Inflammatory macrophage (primary cell): ENCODE measurements at places on chromosomes 13 and 19.
A peak's percentile ranks its signal among the peaks of the same experiment; 100 is the strongest.

GRCh38 chr19:48271531-48272151 lies 1.8 kb downstream of the ZNF114 start:
- peak; percentile 62 for DNase-seq

DNA sequence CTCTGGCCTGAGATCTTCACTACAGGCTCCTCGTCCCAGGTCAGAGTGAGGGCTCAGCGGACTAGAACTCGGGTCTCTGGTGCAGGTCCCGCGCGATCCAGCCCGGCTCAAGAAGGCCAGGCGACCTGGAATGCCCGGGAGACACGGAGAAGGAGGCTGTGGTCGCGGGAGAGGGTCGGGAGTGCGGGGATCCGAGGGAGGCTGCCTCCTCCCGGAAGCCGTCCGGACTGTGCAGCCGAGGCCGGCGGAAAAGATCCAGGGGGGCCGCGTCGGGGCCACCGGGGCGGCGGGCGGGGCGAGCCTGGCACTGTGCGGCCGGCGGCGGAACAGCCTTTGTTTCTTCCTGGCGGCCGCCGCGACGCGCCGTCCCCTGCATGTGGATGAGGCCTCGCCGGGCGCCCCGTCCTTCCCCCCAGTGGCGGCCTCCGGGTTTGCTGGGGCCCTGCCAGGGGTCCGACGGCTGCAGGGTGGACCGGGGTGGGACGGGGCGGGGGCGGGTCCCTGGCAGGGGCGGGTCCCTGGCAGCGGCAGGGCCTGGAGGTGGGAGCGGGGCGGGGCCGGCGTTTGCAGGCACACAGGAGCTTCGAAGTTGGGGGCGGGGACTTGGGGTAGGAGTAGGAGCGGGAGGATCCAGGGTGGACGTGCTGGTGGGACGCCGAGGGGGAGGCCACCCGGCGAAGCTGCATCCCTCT lies 1.0 kb upstream of the SLC7A10 start:
- DNase-seq = peak; percentile 30

DNA sequence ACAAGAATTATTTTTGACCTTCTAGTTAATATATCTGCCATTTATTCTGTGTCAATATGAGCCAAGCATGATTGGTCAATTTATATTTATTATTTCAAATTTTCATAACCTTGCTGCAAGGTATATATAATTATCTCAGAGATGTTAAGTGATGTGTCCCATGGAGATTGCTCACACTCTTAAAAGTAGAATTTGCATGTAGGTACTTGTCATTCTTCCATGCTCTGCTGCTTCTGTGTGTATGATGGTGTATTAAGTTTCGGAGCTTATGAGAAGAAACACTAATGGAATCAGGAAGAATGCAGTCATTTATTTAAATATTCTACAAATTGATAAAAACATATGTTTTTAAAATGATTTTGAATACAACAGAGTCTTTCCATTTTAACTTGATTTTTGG lies 586.8 kb upstream of the MIR17HG start:
- DNase-seq = no peak

- DNase-seq = no peak
These were observed 211.8 kb downstream of the RBM26 start for GRCh38 chr13:79194272-79194671.

DNA sequence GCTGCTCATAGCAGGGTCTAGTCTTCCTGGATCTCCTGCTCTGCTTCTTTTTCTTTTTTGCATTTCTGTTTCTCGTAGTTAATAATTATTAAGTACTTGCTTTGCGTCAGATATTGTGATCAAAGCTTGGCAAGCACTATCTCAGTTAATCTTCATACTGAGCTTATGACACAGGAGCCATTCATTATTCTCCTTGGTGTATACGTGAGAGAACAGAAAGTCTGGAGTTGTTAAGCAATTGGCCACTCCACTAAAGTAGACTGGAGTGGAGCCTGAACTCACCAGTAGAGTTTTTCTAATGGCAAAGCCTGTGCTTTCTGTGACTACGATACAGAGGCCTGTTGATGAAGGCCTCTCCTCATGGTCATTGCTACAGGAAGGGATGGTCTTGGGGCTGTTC lies 285.9 kb downstream of the RFC3 start:
- no peak for DNase-seq

- no peak for DNase-seq
These were observed 36.0 kb downstream of the KEAP1 start for GRCh38 chr19:10467104-10467706.

DNA sequence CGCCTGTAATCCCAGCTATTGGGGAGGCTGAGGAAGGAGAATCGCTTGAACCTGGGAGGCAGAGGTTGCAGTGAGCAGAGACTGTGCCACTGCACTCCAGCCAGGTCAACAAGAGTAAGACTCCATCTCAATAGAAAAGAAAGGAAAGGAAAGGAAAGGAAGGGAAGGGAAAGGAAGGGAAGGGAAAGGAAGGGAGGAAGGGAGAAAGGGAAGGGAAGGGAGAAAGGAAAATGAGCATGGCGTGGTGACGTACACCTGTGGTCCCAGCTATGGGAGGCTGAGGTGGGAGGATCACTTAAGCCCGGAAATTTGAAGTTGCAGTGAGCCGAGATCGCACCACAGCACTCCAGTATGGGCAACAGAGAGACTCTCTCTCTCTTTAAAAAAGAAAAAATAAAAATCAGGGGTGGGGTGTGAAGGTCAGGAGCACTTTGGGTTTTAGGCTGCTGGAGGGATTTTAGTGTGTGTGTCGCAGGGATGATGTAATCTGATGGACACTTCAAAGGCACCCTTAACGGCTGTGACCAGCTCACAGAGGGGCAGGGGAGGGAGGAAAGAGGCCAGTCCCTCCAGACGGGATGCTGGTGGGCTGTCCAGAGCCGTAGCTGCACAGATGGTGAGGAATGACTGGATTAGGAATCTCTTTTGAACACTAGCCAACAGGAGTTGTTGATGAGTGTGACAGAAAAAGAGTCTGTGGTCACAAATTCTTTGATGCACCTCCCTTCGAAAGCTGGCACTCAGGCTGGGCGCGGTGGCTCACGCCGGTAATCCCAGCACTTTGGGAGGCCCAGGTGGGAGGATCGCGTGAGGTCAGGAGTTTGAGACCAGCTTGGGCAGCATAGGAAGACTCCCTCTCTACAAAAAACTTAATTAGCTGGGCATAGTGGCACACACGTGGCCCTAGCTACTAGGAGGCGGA lies 27.6 kb downstream of the TMPRSS9 start:
- no peak for DNase-seq

DNA sequence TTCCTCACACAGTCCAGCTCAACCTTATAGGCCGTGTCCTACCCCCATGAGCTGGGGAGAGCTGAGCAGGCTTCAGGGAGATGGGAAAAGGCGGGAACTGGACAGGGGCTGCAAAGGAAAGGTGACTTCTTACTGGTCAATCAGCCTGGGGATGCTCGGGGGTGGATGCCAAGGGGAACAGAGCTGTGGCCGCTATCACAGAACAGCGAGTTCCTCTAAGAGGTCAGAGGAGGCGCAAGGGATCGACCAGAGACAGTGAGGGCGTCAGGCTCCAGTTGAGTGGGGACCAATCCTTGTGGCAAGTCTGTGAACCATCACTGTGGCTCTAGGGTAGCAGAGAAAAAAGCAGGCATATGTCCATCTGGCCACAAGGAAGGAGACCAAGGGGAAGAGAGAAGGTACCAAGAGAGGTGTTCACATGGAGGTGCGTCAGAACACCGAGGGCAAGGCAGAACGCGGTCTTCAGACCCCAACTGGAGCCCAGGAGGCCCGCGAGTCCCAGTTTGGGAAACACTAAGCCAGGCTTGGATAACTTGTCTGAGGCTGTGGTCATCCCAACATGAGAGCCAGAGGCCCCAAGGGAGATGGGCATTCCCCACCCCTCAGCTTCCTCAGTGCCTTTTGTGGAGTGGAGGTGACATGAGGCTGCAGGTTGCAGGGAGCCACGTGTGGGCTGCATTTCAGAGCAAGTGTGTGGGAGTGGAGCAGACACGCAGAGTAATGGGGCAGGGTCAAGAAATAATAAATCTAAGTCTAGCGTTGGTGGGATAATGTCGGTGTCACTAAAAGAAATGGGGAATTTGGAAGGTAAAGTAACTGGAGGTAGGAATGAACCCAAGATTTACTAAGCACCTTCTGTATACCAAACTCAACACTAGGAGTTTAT lies 3.9 kb downstream of the F10 start:
- DNase-seq = no peak

DNA sequence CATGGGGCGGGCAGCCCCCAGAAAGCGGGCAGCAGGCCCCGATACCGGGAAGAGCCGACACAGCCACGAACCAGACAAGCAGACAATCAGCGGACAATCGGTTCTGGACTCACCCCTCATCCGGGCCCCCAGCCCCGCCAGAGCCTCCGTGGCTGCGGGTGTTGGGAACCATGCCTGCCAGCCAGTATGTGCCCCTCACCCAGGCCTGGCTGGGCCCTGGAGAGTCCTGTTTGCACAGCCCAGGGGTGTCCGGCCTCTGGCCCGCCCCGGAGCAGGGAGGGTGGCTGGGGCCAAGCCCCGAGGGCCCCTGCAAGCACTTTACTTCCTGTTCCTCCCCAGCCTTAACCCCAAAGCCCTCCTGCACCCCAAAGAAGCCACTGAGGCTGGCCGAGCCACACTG lies 7.8 kb downstream of the PODNL1 start:
- DNase-seq = no peak

- no peak for DNase-seq
These were observed 64.8 kb upstream of the ZNF85 start for GRCh38 chr19:20858218-20858617.

DNA sequence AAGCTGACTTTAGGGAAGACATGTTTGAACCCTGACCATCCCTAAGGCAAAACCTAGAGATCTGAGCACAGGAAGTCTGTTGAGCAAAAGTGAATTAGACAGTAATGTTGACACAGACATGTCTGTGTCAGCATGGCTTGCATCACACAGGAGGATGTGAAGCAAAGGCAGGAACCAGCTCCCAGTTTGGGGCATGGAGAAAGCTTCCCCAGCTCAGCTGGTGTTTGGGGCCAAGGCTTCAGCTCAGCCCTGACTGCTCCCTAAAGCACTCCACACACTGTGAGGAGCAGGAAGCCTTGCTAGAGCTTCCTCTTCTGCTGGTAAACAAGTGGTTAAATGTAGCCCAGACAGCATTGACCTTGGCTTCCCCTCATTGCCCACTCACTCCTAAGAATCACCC lies 153.8 kb upstream of the UBL3 start:
- DNase-seq = peak; percentile 73

- no peak for DNase-seq
These were observed 35.5 kb downstream of the DHRS12 start for GRCh38 chr13:51768378-51768921.

DNA sequence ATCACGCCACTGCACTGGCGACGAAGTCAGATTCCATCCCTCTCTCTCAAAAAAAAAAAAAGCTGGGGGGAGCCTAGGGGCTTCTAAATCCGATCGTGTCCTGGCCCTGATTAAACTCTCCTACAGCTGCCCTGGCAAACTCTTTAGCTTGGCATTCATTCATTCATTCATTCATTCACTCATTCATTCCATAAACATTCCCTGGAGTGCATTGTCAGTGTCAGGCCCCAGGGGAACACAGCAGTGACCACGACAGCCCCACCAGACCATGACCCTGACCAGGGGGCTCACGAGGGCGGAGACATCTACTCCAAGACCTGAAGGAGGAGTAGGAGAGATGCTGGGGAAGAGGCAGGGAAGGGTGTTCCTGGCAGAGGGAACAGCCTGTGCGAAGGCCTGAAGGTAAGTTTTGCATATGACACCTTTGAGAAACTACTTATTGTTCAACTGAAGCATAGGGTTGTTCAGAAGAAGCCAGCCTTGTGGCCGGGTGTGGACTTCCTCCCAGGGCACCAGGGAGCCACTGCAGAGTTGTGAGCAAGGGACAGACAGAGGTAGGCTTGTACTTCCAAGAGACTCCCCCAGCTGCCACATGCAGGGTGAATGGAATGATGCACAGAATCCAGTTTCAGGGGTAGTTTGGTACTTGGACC lies 24.5 kb downstream of the CEACAM16 start:
- no peak for DNase-seq

GRCh38 chr13:97125810-97126738 lies 96.1 kb upstream of the MBNL2 start:
- DNase-seq = no peak

DNA sequence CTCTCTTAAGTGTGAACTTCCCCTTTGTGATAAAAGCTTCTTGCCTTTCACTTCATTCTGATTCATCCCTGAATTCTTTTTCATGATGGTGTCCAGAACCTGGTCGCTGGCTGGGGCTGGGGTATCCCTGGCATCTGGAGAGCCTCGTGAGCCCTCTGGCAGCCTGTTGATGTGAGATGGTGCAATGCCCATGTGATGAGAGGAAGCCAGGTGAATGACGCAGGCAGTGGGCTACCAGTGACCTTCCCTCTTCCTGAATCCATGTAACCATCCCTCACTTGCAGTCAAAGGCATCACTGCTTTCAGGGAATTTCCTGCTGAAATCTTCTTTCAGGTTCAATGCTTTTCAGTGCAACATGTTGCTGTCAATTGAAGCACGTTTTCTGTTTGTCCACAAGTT lies 158.6 kb upstream of the SLC10A2 start:
- no peak for DNase-seq

DNA sequence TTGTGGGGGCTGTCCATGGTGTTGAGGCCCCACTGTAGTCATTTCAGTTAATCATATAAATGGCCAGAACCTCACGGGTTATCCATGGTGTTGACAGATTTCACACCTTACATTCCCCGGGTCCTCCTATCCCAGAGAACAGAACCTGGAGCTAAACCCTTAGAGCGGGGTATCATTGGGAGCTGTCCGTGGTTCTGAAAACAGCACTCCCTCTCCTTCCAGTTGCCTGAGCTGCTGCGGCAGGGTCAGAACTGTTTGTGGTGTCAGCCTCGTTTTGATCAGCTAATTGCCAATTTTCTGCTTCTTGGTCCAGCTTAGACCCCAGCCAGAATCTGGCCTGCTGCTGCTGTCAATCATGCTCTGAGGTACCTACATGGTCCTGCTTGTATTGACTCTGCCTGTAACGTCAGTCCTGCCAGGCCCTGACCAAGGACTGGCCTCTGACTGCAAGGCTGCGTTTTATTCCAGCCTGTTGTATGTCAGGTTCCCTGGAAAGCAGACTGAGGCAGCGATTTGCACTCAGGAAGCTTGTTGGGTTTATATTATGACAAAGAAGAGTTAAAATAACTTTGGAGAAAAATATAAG lies 55.8 kb upstream of the KCTD15 start:
- DNase-seq = no peak

- DNase-seq = no peak
These were observed 97.8 kb downstream of the LHFPL6 start for GRCh38 chr13:39505151-39505550.

GRCh38 chr13:42812316-42812715 lies 30.9 kb downstream of the FAM216B start:
- DNase-seq = no peak

DNA sequence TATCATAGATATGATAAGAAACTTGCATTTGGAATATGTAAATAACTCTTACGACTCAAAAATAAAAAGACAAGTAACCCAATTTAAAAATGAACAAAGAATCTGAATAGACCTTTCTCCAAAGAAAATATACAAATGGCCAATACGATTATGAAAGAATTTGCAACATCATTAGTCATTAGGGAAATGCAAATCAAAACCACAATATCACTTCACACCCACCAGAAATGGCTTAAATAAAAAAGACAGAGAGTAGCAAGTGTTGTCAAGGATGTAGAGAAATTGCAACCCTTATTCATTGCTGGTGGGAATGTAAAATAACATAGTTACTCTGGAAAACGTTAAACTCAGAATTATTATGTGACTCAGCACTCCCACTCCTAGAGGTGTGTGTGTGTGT lies 226.6 kb upstream of the MAB21L1 start:
- no peak for DNase-seq
